ENCODE measurements at places on chromosomes 16 and 17. TPM values are rescaled to one million over a fixed set of nuclear protein-coding genes. Genes with fewer than 3 reads are reported as not detected.

Gene RMI2
- 1.6 TPM for total RNA-seq

Gene MYADML2
- not detected for total RNA-seq

Gene PRKCA
- total RNA-seq = 51.5 TPM

Gene CFAP97D1
- not detected for total RNA-seq

- DNase-seq = peak; percentile 33
- H3K4me3 ChIP-seq = no peak overlapping the region
- no peaks in the 10 kb centered on the region for H3K27me3 ChIP-seq
- peaks cover 28% of the 10 kb centered on the region for H3K4me1 ChIP-seq
These were observed 10.7 kb upstream of the LITAF start for GRCh38 chr16:11597235-11598095.

GRCh38 chr17:19904924-19905323 is 37.2 kb upstream of the ULK2 start:
- H3K36me3 ChIP-seq = peaks cover 24% of the 10 kb centered on the region
- no peak overlapping the region for H3K27ac ChIP-seq
- no peak for DNase-seq
- H3K27me3 ChIP-seq = no peaks in the 10 kb centered on the region
- peaks cover 4% of the 10 kb centered on the region for H3K4me1 ChIP-seq
- no peak overlapping the region for H3K4me3 ChIP-seq

DNA sequence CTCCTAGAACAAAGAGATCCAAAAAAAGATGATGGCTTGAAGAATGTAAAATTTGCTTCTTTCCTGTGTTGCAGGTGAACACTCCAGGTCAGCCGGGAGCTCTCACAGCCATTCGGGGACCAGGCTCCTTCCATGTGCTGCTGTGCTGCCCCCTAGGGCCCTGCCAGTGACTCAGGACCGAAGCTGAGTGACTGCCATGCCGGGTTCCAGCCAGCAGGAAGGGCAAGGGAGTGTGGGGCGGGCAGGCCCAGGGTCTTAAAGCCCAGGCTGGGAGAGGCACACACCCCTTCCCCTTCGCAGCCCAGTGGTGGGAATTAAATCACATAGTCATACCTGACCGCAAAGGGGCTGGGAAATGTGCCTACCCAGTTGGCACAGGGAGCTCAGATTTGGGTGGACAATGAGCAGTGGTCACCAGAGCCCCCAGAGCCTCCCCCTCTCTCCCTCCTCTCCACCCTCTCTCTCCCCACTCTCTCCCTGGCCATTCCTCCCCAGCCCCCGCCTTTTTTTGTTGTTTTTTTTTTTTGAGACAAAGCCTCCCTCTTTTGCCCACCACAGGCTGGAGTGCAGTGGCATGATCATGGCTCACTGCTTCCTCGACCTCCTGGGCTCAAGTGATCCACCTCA is 11.5 kb downstream of the EPOP start:
- no peak overlapping the region for H3K4me3 ChIP-seq
- H3K36me3 ChIP-seq = no peaks in the 10 kb centered on the region
- no peak overlapping the region for H3K27ac ChIP-seq
- no peak for DNase-seq

GRCh38 chr16:25023556-25023955 is 8.4 kb upstream of the ARHGAP17 start:
- no peaks in the 10 kb centered on the region for H3K36me3 ChIP-seq
- no peaks in the 10 kb centered on the region for H3K27me3 ChIP-seq
- no peak for DNase-seq
- H3K4me1 ChIP-seq = peaks cover 8% of the 10 kb centered on the region

DNA sequence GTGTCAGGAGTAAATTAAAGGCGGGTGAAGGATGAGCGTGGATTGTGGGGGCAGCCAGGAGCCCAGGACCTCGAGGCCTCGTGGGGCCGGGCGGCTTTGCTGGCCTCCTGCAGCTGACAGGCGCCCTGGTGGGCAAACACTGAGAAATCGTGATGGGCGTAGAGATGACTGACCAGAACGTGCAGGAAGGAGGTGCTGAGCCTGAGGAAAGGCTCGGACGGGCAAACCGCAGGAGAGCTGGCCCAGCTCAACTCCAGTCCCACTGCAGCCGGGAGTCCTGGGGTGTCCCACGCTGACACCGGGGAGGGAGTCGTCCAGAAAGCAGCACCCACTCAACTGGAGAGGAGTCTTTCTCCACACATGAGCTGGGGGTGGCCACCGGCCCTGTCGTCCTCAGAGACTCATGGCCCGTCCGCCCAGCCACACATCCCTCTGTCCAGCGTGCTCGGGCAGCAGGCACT is 36.9 kb downstream of the METRNL start:
- no peak for DNase-seq
- no peak overlapping the region for H3K27ac ChIP-seq
- H3K27me3 ChIP-seq = peaks cover 12% of the 10 kb centered on the region
- peaks cover 2% of the 10 kb centered on the region for H3K36me3 ChIP-seq
- peaks cover 22% of the 10 kb centered on the region for H3K4me1 ChIP-seq
- H3K4me3 ChIP-seq = no peak overlapping the region
